T-cell (primary cell): ENCODE measurements at places on chromosomes 5 and 9.

GRCh38 chr5:44387406-44387805 is 1.8 kb downstream of the FGF10 start:
- DNase-seq, result no peak

- no peak for DNase-seq
These were observed 1.1 kb downstream of the SLC6A18 start for GRCh38 chr5:1226231-1226630.

- DNase-seq, result no peak
These were observed 90.0 kb upstream of the PLPPR1 start for GRCh38 chr9:100938507-100938906.

GRCh38 chr5:154309805-154310204 is 119.3 kb downstream of the GALNT10 start:
- no peak for DNase-seq

GRCh38 chr9:97563458-97564135 is 62.1 kb downstream of the TMOD1 start:
- DNase-seq, result no peak

DNA sequence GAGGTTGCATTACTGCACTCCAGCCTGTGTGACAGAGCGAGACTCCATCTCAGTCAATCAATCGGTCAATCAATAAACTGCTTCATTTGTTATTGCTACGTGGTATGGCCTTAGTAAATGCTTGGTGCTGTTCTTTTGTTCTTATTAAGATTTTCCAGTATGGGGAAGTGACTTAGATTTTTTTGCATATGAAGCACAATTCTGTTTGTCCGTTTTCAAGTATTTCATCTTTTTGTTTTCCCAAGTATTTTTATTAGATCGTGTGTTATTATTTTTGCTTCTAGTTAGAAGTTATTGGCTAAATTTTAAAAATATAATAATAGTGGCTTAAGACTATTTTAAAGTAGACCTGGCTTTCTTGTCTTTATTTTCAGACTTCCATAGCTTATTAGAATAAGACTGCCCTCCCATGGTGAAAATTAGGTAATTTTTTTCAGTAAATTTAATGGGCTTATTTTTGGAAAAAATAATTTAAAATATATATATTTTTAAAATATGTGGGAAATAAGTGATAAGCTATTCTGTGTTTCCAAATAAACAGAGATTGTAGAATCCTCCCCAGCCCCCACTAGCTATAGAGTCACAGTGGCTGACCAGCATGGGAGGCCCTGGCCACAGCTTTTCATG is 14.7 kb upstream of the OMD start:
- DNase-seq, result no peak

GRCh38 chr5:421287-421880 is 21.6 kb upstream of the EXOC3 start:
- DNase-seq, result no peak

DNA sequence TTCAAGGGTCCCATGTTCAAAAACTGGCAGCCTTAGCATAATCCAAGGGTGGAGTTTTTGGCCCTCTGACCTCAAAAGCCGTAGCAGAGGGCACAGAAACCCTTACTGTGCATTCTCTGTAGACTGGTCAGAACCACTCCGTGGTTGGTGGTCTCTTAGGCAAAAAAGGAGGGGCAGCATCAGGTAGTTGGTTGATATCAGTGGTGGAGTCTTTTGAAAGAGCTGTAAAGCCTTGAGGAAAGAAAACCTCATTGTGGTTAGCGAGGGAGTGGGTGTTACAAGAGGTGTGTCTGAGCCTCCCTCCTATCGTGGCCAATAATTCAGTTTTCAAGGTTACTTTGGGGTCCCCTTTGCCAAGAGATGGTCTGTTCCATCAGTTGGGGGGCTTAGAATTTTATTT is 40.9 kb downstream of the ARHGEF28 start:
- no peak for DNase-seq

GRCh38 chr9:2285416-2286332 is 270.5 kb downstream of the SMARCA2 start:
- no peak for DNase-seq

GRCh38 chr9:6764523-6764922 is 6.8 kb downstream of the KDM4C start:
- no peak for DNase-seq

DNA sequence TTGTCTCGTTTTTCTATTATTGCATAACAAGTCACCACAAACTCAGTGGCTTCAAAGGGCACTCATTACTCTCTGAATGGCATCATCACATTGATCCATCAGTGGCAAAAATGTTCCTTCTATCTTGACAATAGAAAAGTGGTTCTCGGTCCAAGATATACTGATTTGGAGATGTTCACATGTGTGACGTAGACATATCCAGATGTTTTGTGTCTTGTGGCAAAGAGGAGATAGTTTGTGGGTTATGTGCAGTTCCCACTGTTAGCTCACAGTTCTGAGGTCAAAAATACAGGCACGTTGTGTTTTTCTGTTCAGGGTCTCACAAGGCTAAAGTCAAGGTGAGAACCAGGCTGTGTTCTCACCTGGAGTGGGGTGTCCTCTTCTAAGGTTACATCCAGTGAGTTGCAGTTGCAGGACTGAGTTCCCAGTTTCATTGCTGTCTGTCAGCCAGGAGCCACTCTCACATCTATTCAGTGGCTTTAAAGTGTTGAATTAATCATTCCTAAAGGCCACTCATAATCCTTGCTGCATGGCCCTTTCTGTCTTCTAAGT is 55.3 kb downstream of the GAS1 start:
- DNase-seq, result no peak

- DNase-seq, result no peak
These were observed 233.8 kb upstream of the MPDZ start for GRCh38 chr9:13513286-13513685.

DNA sequence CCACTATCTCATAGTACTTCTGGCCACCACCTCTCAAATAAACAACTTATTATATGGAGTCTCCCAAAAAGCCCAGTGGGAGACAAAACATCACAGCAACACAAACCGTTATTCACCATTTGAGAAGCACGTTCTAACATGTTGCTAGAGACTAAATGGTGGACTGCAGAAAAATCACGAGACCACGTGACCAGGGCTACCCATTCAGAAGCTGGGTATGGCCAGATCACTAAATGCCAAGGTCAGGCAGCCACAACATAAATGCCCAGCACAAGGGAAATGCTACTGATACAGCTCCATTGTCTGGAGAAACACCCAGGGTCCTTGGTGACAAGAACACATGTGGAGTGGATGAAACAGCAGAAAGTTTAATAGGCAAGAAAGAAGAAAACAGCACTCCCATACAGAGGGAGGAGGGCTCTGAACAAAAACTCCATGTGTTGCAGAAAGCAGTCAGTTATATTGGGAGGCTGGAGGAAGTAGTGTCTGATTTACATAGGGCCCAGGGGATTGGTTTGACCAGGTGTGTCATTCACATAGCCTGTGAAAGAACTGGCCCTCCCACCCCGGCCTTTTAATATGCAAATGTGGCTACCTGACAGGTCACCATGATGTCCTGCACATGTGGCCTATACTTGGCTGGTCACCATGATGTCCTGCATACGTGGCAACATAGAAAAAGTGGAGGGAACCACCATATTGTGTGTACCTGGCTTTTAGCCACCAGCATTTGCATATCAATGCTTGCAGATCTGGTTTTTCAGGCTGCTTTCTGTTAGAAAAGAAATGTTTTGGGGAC is 97.2 kb downstream of the TRIM36 start:
- DNase-seq, result no peak

DNA sequence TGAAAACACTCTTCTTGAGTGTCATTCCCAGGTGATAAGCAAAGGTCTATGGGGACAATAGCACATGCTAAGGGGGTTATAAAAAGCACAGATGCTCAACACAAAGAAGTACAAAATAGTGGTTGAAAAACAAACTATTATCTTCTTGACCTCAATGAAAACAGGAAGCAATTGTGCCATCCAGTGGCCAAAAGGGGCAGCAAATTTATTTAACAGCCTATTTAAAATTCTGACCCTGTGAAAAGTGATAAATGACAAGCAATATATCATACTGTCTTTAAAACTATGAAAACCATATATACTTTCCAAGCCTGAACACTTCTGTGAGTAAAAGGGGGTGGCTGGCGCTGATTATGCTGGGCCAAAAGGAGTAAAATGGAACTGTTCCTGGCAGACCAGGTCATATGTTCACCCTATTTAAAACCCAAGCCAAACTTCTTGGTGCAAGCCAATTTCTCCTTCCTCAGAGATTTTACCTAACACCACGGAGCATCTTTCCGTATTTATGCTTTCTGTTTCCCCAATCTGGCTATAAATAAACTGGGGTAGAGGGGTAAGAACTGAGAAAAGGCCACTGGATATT is 29.7 kb downstream of the TEX10 start:
- no peak for DNase-seq

DNA sequence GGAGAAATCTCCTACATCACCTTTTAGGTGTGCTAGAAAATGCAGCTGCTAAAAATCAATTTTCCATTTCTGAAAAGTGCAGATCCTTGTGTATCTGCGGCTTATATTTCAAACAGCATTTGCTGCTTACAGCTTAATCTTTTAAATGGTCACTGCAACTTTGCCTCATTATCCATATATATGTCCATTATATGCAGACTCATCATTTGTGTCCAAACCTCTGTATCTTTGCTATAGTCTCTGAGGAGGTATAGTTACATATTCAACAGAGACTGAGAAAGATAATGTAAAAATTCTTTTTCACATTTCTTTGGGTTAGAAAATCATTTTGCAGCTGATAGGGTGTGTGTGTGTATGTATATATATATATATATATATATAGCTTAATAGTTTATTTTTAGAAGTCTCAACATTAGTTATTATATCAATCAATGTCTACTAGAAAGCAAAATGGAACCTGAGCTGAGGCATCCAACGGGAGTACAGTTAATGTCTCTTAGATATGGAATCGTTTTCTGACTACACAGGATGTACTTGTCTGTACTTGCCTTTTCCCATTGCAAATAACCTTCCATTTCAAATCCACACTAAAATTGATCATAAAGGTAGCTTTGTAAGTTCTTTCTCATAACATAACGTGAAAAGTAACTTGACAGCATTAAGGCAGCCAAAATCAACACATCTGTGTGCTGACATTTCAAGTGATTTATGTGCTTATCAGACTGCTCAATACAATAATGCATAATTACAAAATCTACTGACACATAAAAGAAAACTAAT is 267.0 kb upstream of the HAPLN1 start:
- DNase-seq, result no peak

DNA sequence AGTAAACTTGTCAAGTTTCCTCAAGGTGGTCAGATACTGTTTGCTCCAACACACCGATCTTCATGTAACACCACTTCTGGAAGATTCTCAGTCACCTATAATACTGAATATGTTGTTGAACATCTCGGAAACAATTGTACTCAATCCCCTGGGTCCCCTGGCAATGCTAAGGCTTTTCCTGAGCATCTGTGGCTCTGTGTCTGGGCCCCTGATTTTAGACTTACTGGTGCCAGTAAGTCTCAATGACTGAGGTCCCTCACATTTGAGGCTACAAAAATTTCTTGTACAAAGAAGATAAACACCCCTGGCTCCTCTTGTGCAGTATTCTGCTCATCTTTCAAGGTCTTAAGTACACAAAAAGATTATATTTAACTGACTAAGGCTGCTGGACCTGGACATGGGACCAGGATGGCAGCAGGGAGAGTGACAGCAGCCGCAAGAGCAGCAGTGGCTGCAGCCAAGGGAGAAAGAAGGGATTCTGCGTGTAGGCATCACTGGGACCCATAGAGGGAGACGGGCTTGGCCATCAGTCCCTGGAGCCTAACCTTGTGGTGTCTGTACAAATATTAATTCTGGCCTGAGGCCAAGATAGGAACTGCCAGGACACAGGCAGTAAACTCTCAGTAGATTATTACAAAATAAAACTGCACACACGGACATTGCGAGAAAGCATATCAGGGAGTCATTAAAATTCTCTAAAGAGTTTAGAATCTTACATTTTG is 49.0 kb upstream of the TNPO1 start:
- DNase-seq, result no peak

- DNase-seq, result no peak
These were observed at the start of gene SH3GL2 for GRCh38 chr9:17578911-17579793. Gene SH3GL2, plus strand, starts transcription at chr9:17579066.

DNA sequence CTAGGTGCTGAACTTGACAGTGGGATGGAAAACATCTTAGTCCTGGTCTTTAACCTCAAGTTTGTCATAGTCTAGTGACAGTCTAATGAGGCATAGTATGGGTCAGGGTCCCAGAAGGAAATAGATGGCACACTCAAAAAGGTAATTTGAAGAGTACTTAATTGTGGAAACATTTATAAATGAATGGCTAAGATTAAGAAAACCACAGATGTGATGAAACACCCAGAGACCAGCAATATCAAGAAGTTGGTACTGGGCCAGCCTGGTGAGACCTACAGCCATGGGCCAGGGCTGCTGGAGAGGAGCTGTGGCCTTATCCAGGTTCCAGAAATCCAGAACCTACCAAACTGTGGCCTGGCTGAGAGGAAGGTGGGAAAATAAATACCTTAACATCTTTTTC is 93.5 kb upstream of the ATG10 start:
- no peak for DNase-seq

- DNase-seq, result no peak
These were observed 9.2 kb downstream of the ZBTB5 start for GRCh38 chr9:37455884-37456647.

DNA sequence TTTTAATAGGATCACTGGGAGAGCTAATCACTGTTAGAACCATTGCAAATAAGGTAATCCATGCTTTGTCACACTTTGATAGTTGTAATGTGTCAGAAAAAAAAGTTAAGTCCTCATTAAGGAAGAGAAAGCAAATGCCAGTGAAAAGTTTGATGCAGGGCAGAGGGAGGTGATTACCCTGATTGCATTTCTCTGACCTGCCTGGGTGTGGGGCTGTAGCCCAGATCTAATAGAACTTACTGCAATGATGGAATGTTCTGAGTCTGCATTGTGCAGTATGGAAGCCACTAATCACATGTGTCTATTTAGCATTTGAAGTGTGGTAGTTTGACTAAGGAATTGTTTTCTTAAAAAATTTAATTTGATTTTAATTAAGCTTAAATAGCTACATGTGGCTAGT is 202.7 kb downstream of the ATP10B start:
- DNase-seq, result no peak

- no peak for DNase-seq
These were observed 19.1 kb downstream of the TLN1 start for GRCh38 chr9:35712762-35713400.

DNA sequence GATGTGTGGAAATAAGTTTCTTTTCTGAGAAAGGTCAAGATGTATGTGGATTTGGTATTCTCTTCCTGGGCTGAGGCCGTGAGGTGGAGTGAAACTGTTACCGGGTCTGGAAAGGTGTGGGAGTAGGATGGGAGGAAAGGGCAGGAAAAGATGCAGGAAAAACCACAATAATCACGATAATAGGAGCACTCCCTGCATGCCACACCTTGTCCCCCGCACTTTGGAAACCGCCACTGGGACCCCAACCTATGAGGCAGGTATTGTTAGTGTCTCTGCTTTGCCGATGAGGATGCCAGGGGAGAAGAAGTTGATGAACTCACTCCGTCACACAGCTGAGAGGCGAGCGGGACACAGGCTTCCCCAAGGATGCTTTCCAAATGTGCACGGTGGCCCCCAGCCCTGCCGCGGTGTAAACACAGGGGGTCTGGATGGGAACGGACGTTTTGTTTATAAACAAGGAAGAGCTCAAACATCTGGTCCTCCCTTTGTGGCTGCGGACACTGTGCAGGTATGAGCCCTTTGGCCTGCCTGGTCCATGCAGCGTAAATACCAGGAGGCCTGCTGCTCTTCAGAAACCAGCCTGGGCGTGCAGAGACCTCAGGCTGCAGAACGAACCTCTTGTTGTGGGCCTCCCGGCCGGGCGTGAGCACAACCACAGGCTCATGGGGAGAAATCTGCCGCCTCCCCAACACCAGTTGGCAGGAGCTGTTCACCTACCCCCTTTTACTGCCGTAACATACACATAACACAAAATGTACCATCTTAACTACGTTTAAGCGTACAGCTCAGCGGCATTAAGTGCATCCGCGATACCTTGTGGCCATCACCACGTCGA is 126.7 kb downstream of the COL23A1 start:
- DNase-seq, result no peak
